ENCODE measurements at places on chromosomes 5 and 9.

DNA sequence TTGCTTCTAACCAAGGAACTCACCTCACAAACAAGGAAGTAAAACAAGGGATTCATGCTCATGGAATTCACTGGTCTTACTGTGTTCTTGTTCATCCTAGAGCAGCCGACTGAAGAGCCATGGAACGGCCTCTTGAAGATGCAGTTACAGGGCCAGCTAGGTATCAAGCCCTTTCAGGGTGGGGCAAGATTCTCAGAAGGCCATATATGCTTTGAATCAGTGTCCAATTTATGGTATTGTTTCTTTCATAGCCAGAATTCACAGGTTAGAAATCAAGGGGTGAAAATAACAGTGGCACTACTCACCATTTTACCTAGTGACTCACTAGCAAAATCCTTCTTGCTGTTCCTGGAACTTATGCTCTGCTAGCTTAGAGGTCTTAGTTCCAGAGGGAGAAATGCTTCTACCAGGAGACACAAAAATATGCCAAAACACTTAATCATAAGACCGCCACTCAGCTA lies 159.5 kb upstream of the CDH10 start:
- no peak for DNase-seq

DNA sequence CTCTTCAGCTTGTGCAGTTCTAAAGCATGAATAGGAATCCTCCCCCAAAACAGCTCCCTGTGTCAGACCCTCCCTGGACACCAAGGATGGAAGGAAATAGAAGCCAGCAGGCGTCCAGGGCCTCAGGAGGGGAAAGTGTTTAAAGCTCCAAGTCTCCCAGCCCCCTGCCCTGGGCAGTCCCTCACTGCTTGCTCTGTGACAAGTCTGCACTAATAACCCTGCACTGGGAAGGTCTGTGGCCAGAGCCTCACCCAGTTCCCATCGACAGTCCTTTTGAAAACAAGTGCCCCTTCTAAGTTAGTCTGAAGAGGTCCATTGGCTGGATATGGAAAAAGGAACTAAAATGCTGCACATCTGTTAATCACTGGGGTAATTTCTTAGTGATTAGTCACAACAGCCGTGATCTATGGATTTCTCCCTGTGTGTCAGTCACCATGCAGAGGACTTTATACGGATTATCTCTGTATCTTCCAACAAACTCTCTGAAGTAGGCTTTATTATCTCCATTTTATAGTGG lies 195.3 kb downstream of the FBXL7 start:
- DNase-seq = no peak

DNA sequence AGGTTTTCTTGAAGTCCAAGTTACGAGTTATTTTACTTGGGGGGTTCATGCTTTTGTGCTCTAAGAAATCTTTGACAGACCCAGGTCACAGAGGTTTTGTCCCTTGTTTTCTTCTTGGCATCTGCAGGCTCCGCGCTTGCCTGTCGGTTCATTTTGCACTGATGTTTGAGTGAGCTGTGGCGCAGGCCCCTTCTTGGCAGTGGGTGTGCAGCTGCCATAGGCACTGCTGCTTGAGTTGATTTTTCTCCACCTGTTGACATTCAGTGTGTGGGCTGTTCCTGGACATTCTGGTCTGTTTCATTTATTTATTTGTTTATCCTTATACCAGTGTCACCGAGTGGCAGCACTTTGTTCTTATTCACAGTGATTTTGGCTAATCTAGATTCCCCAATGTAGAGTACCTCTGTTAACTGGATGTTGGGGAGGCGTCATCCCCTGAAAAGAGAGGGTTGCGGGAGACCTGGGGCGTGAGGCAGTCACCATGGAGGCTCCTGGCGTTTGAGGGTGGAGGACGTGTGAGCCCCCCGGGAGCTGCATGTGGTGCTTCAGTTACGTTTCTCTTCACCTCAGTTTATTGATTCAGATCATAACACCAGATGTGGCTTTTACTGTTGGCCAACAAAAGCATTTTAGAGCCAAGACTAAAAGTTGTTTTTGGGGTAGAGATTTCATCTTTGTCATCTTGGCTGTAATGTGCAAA lies 121.4 kb upstream of the CACNA1B start:
- no peak for DNase-seq

DNA sequence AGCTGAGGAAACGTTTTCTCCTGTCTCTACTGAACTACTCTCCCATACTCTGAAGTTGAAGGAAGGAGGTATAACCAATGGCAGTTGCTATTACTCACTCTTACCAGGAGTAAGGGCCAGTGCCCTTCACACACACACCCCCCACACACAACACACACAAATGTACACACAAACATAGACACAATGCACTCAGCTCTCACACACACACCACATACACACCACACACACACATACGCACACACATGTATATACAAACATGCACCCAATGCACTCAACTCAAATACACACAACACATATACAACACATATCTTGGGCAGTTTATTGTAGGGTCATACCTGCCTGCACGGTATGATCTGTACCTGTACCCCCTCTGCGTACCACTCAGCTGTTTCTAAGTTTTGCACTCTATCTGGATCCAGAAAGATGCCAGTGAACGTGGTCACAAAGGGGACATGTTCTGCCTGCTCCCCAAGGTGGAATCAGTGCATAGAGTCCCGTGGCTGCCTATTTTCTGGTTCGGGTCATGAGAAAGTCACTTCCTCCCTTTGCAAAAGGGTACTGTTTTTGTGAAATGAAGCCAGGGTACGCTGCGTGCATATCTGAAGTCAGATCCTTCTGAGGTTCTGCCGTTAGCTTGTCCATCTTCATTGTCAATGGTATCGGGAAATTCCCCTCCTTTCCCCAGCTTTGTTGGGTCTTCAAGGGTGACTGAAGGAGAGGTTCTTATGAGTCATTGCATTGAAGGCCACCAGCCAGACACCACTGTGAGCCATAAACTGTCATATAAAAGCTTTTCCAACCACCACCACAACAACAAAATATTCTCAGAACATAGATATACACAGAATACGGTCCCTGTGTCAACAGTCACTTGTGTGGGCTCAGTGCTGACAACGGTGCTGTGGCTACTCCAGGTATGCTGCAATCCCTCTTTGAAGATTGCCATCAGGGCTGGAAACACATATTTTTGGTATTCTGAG lies 131.9 kb downstream of the UGCG start:
- no peak for DNase-seq

- peak; percentile 85 for DNase-seq
Measured at GRCh38 chr9:107425101-107426025, 64.2 kb downstream of the KLF4 start.

Measured in GM23338 (cell line).